ENCODE measurements at places on chromosomes 16 and 17. TPM values are rescaled to one million over a fixed set of nuclear protein-coding genes. Genes with fewer than 3 reads are reported as not detected.

Gene GDPD1
- 1.1 TPM for total RNA-seq

Gene MT1F
- not detected for total RNA-seq

Gene KRTAP4-4
- total RNA-seq: not detected

Gene EPN2
- total RNA-seq: 19.4 TPM

Gene TAF1C
- total RNA-seq: 7.3 TPM

Gene ORAI3
- 6.8 TPM for total RNA-seq

GRCh38 chr16:4474192-4474961, at the start of gene NMRAL1:
Gene NMRAL1 (minus strand): TSS chr16:4474625. CDS start chr16:4474132, 493 bp downstream.
- peak; percentile 80 for DNase-seq

- DNase-seq: peak; percentile 10
These were observed 10.2 kb upstream of the MPP2 start for GRCh38 chr17:43917348-43918025.

DNA sequence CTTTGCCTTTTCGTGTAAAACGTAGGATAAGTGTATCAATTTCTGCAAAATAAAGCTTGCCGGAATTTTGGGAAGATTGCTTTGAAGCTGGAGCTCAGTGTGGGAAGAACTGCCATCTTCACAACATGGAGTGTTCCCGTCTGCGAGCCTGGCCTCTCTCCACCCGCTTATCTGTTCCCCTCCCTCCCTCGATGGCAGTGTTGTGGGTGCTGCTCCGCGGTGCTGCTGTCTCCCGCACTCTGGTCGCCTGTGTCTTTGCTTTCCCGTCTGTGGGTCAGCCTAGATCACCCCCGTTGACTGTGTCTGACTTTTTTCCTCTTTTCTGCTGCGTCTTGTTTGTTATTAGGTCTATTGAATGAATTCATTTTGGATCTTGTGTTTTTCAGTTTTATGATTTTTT, 17.0 kb downstream of the ACSF3 start:
- no peak for DNase-seq

GRCh38 chr16:79050063-79050462, 550.5 kb downstream of the MAF start:
- DNase-seq: no peak

DNA sequence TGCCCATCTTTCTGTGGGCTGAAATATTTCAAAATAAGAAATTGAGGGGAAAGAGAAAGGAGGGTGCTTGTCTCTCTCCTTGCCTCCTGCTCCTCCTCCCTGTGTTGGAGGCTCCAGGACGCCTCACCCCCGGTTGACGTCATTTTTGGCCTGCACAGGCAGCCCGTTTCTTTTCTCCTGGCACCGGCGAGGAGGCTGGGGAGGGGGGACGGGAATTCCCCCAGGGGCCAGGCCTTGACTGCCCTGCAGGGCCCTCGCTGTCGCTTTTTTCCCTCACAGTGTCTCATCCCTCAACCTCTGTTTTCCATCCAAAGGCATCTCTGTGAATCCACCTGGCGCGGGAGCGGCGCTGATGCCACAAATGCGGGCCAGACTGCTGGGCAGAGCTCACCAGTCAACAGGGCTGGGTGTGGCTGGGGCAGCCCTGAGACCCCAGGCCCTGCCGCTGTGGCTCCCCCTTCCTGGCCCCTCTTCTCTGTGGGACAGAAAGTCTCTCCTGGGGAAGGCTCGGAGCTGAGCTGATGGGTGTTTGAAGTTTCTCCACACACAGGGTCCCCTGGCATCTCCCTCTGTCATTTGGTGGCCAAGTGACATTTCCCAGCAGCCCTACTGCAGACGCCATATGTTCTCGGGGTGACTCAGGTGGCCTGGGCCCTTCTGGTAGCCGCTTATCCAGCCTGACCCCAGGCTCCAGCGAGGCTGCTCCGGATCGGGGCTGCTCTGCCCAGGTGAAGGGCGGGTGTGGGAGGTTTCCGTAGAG, 16.0 kb downstream of the CENPX start:
- DNase-seq: peak; percentile 82

DNA sequence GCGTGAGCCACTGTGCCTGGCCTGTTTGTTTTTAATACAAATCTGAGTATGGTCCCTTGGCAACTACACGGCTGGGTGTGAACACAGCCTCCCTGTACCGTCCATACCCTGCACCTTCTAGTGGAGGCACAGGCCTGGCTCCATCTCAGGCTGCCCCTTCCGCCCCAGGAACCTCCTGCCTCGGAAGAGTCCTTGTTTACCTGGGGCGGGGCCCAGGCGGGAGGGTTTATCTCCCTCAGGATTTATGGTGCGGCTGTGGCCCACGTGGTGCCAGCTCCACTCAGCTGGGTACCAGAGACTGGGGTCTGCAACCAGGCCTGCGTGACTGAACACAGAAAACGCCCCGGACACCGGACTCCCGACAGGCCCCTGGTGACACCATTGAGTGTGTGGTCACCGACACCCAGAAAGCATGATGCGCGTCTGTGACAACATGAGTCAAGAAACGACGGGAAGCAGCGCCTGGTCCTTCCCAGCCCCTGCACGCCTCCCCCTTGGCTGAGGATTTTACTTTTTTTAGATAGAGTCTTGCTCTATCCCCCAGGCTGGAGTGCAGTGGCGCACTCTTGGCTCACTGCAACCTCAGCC, 19.0 kb downstream of the UNKL start:
- DNase-seq: no peak

DNA sequence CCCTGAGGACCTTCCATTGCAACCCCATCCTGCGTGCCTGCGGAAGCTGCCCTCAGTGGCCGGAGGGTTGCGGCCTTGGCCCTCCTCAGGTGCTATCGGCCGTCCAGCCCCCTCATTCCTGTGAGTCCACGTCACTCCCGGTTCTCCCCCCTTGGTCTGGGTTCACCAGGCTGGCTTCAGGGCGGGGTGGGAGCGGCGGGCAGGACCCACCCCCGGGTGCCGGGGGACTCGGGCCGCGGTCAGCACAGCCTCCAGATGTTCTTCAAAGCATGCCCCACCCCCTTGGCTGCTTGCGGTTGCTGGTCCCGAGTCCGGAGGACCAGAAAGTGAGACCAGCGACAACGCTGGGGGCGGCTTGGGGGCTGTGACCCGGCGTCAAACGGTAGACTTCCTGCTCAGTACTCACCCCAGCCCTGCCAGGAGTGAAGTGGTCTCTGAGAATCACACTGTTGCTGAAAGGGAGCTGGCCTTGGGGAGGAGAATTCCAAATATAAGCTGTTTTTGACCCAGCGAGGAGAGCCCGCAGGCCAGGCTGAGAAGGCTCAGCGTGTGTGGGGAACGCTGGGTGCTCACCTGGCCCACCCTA, 4.5 kb downstream of the ZNF469 start:
- DNase-seq: peak; percentile 50

DNA sequence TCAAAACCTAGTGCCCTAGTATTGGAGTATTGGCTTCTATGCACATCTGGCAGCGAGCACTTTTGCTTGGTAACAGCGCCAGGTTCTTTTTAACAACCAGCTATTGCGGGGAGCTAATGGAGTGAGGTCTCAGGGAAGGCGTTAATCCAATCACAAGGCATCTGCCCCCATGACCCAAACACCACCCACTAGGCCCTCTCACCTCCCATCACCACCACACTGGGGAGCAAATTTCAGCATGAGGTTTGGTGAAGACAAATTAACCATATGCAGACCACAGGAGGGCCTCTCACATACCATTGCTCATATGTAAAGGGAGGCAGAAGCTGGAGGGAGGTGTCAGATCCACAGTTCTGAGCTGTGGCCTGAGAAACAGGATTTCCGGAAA, 893 bp upstream of the ODF4 start:
- no peak for DNase-seq

- no peak for DNase-seq
These were observed 28.0 kb downstream of the LLGL2 start for GRCh38 chr17:75553295-75554110.

DNA sequence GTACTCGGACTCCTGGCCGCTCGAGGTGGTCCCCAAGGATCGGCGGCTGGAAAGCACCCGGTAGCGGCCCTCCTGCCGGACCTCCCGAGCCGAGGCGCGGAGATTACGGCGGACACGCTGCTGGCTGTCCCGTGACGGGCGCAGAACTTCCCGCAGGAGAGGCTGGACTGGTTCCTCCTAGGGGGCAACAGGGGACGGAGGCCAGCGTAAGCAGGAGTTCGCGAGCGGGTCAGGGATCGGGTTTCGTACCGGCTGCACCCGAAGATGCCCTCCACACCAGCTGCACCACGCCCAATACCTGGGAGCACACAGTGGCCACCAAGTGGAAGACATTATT, 341 bp downstream of the SLC7A6OS start:
- no peak for DNase-seq

DNA sequence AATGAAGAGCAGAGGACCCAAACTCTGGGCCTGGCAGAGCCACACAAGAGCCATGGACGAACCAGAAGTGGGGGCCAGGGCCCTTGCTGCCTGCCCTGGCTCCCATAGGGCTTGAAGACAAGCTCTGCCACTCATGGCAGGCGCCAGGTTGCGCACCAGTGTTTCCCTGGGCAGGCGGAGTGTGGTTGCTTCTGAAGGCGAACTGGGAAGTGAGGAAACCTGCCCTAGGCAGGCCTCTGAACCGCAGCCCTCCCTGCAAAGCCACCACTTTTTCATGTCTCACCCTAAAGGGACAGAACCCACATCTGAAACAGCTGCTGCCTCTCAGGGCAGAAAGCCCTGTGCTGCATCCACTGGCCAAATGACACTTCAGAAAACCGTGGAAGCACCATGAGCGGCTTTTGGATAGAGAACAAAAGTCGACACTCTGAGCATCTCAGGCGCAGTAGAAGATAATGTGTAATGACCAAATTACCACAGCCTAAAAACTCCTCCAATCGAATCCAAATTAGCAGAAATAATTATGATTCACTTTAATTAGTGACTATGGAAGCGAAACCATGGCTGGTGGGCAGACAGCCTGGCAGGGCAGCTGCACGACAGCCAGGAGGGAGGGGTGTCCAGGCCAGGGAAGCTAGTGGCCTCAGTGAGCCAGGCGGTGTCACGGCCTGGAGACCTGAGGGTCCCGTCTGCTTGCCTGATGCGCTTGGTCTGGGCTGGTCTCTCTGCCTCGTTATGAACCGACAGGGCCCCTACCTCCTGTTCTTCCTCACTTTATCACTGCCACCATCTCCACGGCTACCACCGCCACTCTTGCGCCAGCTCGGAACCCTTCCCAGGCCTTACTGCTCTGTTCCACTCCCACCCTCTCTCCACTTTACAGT, 59.1 kb downstream of the PRMT7 start:
- no peak for DNase-seq
